AML-193 (cell line): ENCODE measurements at places on chromosomes 2 and 18.

DNA sequence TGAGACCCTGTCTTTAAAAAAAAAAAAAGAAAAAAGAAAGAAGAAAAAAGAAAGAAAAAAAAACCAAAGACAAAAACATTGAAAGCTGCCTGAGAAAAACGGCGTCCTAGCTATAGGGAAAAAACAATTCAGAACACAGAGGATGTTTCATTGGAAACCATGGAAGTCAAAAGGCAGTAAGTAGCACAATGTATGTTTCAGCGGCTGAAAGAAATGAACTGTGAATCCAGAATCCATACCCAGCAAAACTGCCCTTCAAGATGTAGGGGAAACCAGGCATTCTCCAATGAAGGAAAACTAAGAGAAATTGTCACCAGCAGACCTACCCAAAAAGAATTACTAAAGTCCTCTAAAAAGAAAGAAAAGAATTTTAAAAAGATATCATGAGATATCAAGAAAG lies 27.6 kb downstream of the EVA1A start:
- no peak for DNase-seq

DNA sequence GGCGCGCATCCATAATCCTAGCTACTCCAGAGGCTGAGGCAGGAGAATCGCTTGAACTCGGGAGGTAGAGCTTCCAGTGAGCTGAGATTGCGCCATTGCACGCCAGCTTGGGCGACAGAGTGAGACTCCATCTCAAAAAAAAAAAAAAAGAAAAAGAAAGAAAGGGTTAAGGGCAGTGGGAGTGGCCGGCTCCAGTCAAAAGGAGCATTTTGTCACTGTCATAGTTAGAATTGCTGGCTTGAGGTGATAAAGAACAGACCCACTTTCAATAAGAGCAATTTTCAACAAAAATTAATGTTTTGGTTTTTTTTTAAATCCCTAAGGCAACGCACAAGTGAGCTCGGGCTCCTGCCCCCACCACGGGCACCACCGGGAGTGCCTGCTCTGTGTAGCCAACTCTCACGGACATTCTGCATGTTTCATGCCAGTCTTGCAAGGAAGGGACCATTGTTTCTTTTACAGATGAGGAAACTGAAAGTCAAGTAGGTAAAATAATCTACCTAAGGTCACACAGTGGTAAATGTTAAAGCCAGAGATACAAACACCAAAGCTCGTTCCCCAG lies 8.5 kb downstream of the CIB4 start:
- no peak for DNase-seq

- DNase-seq: no peak
Measured at GRCh38 chr18:59740141-59740540, 42.9 kb upstream of the CCBE1 start.

- DNase-seq: peak; percentile 14
Measured at GRCh38 chr2:55013936-55014335, 36.3 kb downstream of the RTN4 start.

- DNase-seq: no peak
Measured at GRCh38 chr2:236196366-236196765, 28.2 kb upstream of the GBX2 start.

DNA sequence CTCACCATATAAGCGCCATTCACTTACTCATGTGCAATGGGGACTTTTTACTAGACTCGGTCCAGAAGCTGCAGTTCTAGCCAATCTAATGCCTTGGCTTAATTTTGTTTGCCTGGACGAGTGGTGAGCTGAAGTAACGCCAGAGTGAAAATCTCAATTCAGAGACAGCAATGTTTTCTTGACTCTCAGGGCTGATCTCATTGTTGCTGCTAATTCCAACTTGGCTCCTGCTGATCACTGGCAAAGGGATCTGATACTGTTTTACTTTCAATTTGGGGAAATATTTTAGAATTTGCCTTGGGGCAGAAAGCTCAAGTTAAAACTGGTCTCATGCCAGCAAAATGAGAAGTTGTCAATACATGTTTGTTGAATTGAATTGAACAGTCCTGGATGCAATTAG lies 906.6 kb upstream of the CDH2 start:
- no peak for DNase-seq

DNA sequence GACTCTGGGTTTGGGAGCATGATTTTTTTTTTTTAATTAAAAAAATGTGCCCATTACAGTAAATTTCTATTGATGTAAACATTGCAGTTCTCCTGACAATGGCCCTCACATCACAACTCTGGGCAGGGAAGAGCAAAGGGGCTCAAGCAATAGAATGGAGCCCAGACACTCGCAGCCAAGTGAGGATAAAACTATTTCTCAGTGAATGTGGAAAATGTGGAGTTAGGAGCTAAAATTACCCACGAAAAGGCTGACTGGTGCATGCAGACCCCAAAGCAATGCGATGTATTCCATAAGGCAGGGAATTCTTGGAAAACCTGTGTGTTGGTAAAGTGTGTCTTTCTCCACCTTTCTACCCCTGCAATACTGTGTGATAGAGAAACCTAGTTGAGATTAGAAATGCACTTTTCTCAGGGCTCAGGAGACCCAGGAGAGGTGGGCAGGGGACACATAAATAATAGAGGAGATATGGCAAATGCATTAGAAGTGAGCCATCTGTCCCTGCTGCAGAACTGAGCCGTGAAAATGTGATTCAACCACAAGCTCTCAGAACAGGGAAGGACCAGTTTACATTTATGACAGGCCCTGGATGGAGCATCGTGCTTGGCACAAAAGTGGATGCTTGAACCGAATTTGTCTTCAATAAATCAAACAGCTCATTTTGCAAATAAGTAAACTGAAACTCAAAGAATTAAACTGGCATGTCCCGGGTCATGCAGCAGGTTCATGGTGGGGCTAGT lies 100.1 kb downstream of the MYCN start:
- no peak for DNase-seq

DNA sequence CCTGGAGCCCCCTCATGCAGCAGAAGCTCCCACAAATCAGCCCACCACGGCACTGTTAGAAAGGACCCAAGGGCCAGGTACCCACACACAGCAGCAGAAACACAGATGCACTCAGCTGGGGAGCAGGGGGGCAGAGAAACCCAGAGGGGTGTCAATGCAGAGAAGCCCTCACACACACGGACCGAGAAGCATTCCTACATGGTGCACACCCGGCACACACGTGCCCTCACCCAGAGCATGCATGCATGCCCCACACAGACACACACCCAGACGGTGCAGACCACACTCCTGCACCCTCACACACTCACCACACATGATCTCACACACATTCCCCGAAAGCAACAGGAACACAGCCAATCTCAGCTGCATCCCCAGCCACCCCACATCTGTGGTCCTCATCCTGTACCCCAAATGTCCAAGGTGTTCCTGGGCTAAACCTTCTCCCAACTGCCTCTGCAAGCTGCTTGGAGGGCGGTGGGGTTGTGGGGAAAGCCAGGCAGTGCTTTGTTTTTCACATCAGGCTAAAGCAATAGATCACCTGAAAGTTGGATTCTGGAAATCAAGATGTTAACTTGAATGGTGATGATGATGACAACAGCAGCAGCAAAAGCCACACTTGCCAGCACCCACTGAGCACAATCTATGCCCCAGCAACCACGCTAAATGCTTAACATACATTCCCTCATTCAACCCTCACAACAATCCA lies 102.3 kb downstream of the ZFP36L2 start:
- no peak for DNase-seq

- no peak for DNase-seq
Measured at GRCh38 chr2:8790739-8791162, 46.7 kb downstream of the KIDINS220 start.

GRCh38 chr2:3010001-3010400 lies 367.6 kb downstream of the EIPR1 start:
- no peak for DNase-seq

- DNase-seq: no peak
Measured at GRCh38 chr2:127969446-127969845, 58.4 kb downstream of the SAP130 start.

DNA sequence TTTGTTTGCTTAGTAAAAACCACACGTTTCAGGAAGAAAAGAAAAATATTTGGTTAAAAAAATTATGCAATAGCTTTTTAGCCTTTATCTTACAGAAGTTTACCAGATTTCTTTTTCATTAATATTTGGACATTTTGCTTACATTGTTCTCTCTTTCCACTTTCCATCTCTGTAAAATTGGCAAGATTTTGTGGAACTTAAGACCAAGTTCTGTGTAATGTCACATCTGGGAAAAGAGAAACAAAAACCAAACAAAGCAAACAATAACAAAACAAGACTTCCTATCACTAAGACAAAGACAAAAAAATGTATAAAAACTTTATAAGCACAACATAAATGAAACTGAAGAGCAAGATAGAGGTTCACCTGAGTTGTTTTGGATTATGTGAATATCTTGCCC lies 1392.1 kb upstream of the CELF4 start:
- no peak for DNase-seq

- DNase-seq: no peak
Measured at GRCh38 chr18:9454061-9454703, 21.1 kb upstream of the RALBP1 start.

GRCh38 chr18:68803356-68803755 lies 5.5 kb downstream of the CCDC102B start:
- no peak for DNase-seq

- peak; percentile 68 for DNase-seq
Measured at GRCh38 chr2:28952836-28953211, 28.3 kb upstream of the TOGARAM2 start.

DNA sequence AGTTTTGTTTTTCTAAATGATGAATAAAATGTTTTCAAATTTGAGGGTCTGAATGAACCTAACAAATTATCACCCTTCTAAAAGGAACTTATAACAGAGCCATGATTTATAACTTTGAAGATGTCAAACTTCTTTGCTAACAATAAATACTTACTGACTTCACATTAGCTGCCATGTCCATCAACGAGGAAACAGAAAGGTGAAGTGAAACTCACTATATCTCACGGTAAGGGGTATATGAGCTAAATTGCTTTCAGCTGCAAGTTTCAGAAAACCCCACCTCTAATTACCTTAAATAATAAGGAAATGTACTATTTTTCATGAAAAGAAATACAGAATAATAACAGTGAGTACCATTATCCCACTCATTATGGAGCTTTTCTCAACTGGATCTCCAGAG lies 350.8 kb upstream of the NT5C1B start:
- DNase-seq: no peak
